ENCODE measurements at places on chromosomes 13 and 19.

- no peak for DNase-seq
Measured at GRCh38 chr13:93824286-93824685, 597.7 kb downstream of the GPC6 start.

- no peak for DNase-seq
Measured at GRCh38 chr13:82713687-82714405, 1168.4 kb downstream of the SLITRK1 start.

- no peak for DNase-seq
Measured at GRCh38 chr13:95106562-95106961, 194.7 kb downstream of the ABCC4 start.

DNA sequence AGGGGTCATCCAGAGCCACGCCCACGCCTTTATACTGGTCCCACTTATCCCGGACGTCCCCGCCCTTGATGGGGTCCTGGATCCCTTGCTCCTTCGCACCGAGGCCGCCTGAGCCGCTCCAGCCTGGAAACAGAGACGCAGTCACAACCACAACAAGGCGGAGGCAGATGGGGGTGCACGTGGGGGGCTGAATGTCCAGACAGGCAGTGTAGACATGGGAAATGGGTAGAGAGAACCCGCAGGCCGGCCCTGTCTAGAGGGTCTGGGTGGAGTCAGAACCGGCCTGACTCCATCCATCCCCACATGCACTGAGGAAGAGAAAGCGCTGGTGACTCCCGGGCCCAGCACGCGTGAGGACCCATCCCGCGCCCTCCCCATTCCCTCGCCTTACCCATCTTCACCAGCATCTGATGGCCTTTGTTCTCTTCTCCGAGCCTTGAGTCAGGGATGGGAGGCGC is 23.0 kb downstream of the CHERP start:
- DNase-seq, result no peak

GRCh38 chr19:38162094-38162493 is 61.9 kb downstream of the DPF1 start:
- DNase-seq, result no peak

- no peak for DNase-seq
Measured at GRCh38 chr19:6224308-6224675, 55.5 kb downstream of the MLLT1 start.
